ENCODE measurements at places on chromosomes 4 and X.

DNA sequence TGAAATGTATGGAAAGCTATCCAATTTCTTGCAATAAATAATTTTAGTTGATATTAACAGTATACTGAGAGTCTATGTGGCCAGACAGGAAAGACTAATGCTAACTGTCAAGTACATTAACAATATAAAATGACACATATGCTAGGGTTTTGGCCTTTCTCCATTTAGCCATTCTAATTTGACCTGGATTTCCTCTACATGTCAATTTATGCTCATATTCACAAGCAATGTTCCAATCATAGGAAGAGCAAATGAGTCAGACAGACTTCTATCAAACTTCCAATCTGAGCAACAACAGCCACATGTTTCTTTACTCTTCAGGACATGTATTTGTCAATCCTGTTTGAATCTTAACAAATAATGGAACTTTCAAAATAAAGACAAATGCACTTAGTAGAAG, 53.6 kb downstream of the CORIN start:
- no peak for DNase-seq

- no peak for DNase-seq
Measured at GRCh38 chr4:163161536-163162205, 5.0 kb downstream of the NAF1 start.

DNA sequence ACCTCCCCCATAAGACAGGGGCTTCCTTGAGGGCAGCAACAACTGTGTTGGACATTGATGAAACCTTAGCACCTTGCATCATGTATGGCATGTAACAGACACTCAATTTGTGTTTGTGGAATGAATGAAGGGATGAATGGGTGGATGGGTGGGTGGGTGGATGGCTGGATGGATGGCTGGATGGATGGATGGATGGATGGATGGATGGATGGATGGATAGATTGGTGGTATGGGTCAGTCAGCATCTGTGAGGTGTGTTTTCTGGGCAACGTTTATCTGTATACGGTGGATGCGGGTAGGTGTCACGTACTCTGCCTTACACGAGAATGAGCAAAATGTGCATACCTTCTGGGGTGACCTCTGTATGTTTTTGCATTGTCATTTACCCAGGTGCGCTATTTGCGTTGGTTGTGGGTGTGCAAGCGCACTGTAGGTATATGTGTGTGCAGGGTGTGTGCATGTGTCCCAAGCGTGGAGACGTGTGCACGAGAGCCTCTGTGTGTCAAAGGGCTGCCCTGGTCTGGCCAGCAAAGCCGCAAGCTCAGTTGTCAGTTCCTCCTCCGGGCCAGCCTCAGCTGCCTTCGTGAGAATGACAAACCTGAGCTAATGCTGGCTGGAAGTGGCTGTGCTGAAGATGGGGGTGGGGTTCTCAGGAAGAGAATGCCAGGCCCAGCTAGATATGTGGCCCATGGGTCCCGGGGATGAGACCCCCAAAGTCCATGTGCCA, 26.5 kb downstream of the ELF4 start:
- no peak for DNase-seq

GRCh38 chr4:185792384-185793115, 19.4 kb downstream of the SORBS2 start:
- peak; percentile 6 for DNase-seq

DNA sequence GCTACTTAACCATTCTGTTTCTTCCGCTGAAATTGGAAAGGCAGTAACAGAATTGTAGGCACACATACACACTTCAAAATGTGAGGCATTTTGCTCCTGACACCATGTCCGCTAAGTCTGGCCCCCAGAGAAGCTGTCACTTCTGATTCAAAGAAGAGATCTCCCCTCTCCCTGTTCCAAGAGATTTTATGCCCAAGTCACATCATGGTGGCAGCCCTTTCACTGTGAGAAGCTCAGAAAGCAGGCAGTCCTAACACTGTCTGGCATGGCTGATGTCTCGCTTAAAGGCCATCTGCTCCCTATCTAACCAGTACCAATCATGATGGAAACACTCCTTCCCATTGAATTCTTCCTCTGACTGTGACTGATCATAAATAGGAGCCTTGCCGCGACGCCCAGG, 83.9 kb downstream of the BEND2 start:
- DNase-seq = no peak

GRCh38 chrX:120791013-120791643, 84.5 kb downstream of the CT47B1 start:
- no peak for DNase-seq

GRCh38 chr4:36919721-36920120, 324.8 kb upstream of the NWD2 start:
- no peak for DNase-seq

DNA sequence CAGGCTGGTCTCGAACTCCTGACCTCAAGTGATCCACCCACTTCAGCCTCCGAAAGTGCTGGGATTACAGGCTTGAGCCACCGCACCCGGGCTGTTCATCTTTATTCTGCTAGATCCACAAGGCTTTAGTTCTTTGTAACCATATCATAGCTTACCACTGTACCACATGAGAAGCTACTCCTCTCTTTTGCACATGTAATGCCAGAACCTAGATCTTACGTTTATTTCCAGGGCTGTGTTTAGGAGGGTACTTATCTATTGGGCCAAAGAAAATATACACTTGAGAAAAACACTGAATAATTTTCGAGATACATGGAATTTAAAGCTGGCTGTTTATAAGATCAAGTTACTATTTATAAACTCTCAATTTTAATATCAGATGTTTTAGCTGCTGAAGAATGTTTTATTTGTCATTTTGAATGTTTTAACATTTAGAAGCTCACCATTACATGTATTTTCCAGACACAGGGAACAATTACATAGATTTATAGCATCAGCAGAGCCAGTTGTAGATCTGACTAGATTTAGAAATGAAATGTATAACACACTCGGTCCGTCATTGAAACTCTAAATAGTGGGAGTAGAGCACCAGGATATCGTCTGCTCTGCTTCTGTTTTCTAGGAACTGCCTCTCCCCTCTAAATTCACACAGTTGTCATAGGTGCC, 155.3 kb upstream of the HAND2 start:
- DNase-seq = peak; percentile 21

DNA sequence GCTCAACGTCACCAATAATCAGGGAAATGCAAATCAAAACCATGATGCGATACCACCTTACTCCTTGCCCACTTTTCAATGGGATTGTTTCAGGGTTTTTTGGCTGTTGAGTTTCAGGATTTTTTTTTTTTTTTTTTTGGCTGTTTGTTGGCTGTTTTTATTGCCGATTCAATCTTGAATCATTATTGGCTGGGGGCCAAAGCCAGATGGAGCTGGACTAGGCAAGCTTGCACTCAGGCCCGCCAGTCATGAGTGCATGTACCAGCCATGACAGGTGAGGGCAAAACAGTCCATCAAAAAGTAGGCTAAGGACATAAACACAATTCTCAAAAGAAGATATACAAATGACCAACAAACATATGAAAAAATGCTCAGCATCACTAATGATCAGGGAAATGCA, 13.3 kb downstream of the YIPF7 start:
- no peak for DNase-seq

GRCh38 chr4:21888195-21888976, 60.2 kb downstream of the KCNIP4 start:
- DNase-seq = no peak

Data from hindlimb muscle (tissue), 1 donor.